ENCODE measurements at places on chromosomes 1 and 21.

- no peak for DNase-seq
These were observed 40.5 kb downstream of the BRINP2 start for GRCh38 chr1:177211231-177211630.

- DNase-seq = no peak
These were observed 450.1 kb upstream of the BEND5 start for GRCh38 chr1:49226758-49227157.

DNA sequence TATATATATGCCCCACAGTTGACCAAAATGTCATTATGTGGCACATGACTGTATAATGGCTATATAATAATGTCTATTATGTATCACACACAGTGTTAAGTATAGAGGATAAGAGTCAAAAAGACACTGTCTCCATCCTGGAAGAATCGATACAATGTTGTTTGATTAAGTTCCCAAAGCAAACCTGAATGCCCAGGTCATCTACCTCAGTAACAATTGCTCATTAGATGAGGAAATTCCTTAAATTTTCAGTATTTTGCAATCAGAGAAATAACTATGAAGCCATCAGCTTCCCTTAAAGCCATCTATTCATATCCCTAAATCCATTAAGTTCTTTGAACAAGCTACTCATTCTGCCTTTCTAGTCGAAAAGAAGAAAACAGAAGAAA, 10.0 kb downstream of the FOXJ3 start:
- no peak for DNase-seq

DNA sequence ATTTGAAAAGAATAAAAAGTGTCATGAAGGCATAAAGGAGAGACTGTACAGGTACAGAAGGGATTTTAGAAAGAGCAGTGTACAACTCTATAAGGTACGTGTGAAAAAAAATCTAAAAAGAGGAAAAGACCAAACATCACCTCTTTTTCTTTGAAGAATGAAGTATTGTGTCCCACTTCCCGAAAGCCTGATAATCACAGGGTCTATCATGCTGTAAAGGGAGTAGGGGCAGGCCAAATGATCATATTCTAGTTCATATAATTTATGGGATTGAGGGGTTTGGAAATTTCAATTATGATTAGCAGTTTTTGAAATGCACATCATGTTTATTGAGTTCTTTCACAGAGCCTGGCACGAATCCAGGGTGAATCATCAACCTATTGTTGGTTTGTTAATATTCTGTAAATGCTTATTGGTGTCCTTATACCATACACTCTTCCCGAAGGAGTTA, 910 bp upstream of the RERE start:
- peak; percentile 64 for DNase-seq

GRCh38 chr1:43065616-43066399, 106.3 kb downstream of the EBNA1BP2 start:
- no peak for DNase-seq

DNA sequence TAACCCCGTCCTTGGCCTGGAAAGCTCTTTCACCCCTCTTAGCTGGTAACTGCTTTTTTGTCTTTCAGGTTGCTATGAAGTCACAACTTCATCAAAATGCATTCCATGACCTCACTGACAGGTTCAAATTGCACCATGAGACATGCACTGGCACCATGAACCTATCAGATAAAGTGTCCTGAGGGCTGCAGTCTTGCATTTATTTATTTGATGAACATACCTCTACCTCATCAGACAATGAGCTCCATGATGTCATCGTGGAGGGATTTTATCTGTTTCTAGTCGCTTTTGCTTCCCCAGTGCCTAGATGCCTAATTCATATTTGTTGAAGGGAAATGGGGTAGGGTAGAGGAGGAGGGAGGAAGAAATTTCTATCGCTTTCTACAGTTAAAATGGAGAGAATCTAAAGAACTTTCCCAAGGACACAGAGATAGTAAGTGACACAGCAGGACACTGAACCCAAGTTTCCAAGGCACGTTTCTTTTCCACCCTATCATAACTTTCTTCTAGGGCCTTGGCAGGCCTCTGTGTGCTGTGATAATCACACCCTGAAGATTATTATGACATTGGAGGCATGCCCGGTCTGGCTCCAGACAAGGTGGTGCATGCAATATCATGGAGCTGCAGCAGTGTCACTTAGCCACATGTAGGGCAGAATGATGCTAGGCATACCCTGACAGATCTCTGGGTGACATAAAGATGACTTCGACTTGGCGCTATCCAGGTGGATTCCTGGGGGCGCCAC, 69.5 kb downstream of the CD58 start:
- no peak for DNase-seq

DNA sequence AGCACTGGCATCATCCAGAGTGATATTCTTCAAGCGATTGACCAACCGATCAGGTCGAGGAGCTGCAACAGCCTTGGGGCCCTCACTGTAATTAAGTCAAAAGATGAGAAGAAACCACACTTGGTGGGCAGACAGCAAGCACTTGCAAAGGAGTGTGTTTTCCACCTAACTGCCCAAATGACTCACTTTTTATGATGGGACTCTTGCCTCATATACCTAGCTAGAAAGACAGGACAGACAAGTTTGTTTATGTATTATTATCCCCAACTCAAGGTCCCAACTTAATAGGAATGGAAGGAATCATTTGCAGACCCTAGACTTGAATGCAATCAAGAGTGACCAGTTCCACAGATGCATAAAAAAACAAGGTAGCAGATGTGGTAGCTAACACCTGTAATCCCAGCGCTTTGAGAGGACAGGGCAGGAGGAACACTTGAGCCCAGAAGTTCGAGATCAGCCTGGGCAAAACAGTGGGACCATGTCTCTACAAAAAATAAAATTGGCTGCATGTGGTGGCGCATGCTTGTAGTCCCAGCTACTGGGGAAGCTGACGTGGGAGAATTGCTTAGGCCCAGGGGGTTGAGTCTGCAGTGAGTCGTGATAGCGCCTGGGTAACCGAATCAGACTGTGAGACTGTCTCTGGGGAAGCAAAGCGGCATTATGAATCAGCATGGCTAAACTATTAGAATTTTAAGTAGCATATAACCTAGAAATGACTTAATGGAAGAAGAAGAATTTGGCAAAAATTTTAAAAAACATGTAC, 2.3 kb upstream of the NRAS start:
- DNase-seq = no peak

DNA sequence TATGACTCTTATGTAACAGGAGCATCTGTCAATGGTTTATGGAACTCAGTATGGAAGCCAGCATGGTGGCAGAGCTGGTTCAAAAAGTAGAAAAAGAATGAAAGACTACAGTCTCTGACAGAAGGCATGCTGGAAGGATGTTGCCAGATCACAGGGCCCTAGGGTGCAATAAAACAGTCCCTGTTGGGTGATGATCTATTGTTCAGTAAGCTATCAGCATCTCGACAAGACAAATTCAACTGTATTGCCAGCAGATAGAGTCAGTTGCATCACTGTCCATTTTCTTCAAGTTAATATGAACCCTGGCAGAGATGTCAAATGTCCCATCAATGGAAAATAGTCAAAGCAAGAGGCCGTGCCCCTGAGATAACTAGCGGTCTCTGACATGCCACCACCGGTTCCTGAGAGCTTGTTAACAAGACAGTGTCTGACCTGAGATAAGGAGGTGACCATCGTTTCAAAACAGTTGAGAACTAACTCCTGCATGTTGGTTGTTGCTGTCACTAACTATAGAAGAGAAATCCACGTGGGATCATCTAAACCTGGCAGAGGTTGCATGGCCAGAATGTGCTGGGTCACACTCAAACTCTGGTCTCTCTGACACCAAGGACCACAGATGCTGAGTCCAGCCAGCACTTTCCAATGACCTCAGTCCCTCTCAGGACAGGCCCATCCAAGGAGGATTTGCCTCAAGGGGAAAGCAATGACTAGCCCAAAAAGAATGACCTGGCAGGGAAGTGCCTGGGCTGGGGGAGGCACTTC, 125.9 kb downstream of the RIPK4 start:
- no peak for DNase-seq

- no peak for DNase-seq
These were observed 713.8 kb downstream of the KCNT2 start for GRCh38 chr1:195894411-195894810.

GRCh38 chr1:209800984-209801834, 4.7 kb downstream of the IRF6 start:
- DNase-seq = no peak

DNA sequence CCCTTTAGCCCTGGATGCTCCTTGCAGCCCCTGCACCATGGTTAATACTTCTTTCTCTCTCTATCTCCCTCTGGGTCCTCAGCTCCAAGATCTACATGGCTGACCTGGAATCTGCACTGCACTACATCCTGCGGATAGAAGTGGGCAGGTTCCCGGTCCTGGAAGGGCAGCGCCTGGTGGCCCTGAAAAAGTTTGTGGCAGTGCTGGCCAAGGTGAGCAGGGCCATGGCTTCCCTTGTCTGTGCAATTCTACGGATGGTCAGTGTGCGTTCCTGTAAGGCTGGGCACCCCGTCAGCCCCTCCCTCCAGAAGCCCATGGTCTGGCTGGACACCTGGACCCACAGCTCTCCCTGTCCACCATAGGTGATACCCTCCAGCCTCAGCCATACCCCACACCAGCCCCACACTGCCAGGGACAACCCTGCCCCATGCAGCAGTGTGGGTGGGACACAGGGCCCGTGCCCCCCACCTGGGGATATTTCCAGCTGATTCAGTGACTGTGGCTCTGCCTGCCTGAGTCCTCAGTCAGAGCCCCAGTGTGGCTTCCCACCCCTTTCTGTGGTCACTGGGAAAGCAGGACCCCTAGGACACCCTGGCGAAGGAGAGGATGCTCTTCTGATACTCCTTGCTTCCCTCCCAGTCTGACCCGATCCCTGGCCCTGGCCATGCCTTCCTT, 31.4 kb downstream of the QSOX1 start:
- no peak for DNase-seq

- DNase-seq = no peak
These were observed 71.8 kb downstream of the CLSTN1 start for GRCh38 chr1:9751971-9752370.

Data from hematopoietic multipotent progenitor cell (in vitro differentiated cells).